ENCODE measurements at places on chromosomes 5 and 9. TPM values are rescaled to one million over a fixed set of nuclear protein-coding genes. Genes with fewer than 3 reads are reported as not detected.

- H3K27ac ChIP-seq, result no peak overlapping the region
- H3K4me1 ChIP-seq, result no peaks in the 10 kb centered on the region
- no peaks in the 10 kb centered on the region for H3K27me3 ChIP-seq
- no peak for DNase-seq
Measured at GRCh38 chr9:3370715-3371114, 155.1 kb downstream of the RFX3 start.

DNA sequence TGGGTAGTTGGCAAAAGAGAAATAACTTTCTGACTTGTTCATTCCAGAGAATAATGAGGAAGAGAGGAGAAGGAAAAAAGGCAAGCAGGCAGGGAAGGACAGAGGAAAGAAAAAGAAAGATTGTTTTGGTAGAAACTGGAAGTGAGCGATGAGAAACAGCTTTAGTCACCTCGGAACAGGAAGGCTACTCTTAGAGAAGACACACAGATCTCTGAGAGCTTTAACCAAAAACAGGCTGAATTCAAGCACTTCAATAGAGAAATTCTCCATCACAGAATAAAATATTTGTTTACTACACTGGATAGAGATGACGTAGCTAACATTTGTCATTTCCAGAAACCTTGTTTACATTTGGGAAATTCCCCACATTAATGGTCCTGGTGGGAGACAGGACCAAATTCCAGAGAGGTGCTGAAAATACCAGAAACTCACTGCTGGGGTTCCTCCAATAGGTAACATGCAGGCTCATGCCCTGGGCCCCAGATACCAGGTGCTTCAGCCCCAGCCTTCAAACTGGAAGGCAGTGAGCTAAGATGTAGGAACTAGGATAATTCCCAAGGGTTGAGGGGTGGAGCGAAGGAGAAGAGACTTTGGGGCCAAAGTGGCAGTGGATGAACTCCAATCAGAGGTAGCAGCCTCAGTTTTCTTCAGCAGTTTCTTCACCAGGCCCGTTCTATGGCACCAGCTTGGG is 227.7 kb upstream of the GRAMD2B start:
- no peak overlapping the region for H3K4me3 ChIP-seq
- peak; percentile 72 for DNase-seq
- H3K27ac ChIP-seq, result peak overlapping the region; percentile 80
- no peaks in the 10 kb centered on the region for H3K27me3 ChIP-seq

GRCh38 chr5:100550531-100551051 is 15.4 kb downstream of the FAM174A start:
- H3K27me3 ChIP-seq, result no peaks in the 10 kb centered on the region
- no peaks in the 10 kb centered on the region for H3K36me3 ChIP-seq
- no peak overlapping the region for H3K4me3 ChIP-seq
- no peak overlapping the region for H3K27ac ChIP-seq
- DNase-seq, result no peak

- no peaks in the 10 kb centered on the region for H3K36me3 ChIP-seq
- H3K27me3 ChIP-seq, result no peaks in the 10 kb centered on the region
- H3K4me3 ChIP-seq, result no peak overlapping the region
- no peak for DNase-seq
- no peaks in the 10 kb centered on the region for H3K4me1 ChIP-seq
Measured at GRCh38 chr9:97591535-97591934, 41.6 kb downstream of the TSTD2 start.

GRCh38 chr5:64074533-64074932 is 91.1 kb upstream of the RNF180 start:
- no peak for DNase-seq
- H3K4me3 ChIP-seq, result no peak overlapping the region
- H3K4me1 ChIP-seq, result no peaks in the 10 kb centered on the region
- H3K27ac ChIP-seq, result no peak overlapping the region
- H3K36me3 ChIP-seq, result no peaks in the 10 kb centered on the region

- no peak overlapping the region for H3K4me3 ChIP-seq
- no peaks in the 10 kb centered on the region for H3K27me3 ChIP-seq
- no peaks in the 10 kb centered on the region for H3K36me3 ChIP-seq
Measured at GRCh38 chr5:160511280-160511929, 89.8 kb downstream of the PTTG1 start.

DNA sequence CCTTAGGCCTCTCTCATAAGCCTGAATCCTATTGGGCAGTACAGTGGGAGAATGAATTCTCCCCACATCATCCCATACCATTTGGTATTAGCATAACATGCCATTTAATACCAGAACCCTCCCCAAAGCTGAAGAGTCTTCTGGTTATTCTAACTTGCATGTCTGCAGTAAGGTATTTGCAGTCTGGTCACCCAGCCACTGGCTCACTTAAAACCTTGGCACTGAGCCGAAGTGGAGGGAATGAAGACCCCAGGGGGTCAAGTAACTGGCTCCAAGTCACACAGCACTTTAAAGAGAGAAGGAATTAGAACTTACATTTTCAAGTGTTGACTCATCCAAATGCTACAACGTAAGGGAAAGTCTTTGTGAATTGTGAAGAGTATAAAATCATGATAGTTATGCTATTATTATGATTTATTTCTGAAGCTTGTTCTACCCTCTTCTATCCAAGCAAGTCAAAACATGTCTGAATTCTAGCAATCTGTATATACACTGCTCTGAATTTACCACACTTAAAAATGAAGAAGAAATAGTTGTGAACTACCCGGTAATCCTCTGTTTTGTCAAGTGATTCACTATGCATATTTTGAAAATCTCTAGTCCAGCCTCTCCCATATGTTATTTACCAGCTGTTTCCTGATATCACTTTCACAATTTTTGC is 28.5 kb downstream of the GLRA1 start:
- H3K4me3 ChIP-seq, result no peak overlapping the region
- H3K27ac ChIP-seq, result peak overlapping the region; percentile 56
- no peaks in the 10 kb centered on the region for H3K27me3 ChIP-seq
- peaks cover 30% of the 10 kb centered on the region for H3K4me1 ChIP-seq

DNA sequence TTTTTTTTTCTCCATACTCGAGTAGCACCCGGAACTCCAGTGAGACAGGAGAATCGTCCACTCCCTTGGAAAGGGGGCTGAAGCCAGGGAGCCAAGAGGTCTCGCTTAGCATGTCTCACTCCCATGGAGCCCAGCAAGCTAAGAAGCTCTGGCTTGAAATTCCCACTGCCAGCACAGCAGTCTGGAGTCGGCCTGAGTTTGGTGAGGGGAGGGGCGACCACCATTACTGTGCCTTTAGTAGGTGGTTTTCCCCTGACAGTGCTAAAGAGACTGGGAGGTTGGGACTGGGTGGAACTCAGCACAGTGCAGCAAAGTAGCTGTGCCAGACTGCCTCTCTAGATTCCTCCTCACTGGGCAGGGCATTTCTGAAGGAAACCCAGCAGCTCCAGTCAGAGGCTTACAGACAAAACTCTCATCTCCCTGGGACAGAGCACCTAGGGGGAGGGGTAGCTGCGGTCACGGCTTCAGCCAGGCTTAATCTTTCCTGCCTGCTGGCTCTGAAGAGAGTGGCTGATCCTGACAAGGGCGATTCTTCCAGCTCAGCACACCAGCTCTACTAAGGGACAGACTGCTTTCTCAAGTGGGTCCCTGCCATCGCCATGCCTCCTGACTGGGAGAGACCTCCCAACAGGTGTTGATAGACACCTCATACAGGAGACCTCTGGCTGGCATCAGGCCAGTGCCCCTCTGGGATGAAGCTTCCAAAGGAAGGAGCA is 414.5 kb upstream of the ZNF608 start:
- no peaks in the 10 kb centered on the region for H3K4me1 ChIP-seq
- no peaks in the 10 kb centered on the region for H3K36me3 ChIP-seq
- no peak overlapping the region for H3K4me3 ChIP-seq
- H3K27ac ChIP-seq, result no peak overlapping the region
- H3K27me3 ChIP-seq, result no peaks in the 10 kb centered on the region

GFI1B gene
- 0.05 TPM for total RNA-seq

SLC45A2 gene
- total RNA-seq, result not detected

PITX1 gene
- total RNA-seq, result 25.0 TPM
